ENCODE measurements at places on chromosomes 6 and 20. TPM values are rescaled to one million over a fixed set of nuclear protein-coding genes. Genes with fewer than 3 reads are reported as not detected.

BPI gene
- 1.3 TPM for total RNA-seq

BTN1A1 gene
- not detected for total RNA-seq

DPPA5 gene
- not detected for total RNA-seq

TENT5A gene
- 29.2 TPM for total RNA-seq

ADGRF4 gene
- not detected for total RNA-seq

NT5DC1 gene
- 136 TPM for total RNA-seq

AIG1 gene
- 31.6 TPM for total RNA-seq

NELFE gene
- total RNA-seq, result 45.1 TPM

TRIM15 gene
- total RNA-seq, result not detected

DNA sequence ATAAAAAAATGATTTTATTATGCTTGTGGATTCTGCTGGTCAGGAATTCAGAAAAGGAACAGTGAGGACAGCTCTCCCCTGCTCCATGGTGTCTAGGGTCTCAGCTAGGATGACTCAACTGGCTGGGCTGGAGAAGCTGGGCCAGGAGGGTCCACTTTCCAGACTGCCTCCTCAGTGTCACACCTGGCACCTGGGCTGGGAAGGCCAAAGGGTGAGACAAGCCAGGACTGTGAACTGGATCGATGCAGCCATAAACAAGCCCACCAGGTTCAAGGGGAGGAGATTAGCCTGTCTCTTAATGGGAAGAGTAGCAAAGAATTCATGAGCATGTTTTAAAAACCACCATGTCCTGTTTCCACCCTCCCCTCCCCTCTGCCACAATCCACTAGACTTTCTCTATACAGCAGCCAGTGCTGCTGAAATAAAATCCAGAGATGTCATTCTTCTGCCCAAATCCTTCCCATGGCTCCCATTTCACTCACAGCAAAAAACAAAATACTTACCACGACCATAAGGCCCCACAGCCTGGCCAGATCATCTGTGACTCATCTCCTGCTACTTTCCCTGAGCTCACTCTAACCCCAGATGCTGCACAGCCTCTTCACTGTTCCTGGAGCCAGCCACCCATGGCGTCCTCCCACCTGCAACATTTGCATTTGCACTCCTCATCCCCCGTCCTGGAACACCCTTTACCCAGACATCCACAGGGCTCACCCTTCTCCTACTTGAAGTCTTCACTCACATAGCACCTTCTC is 13.8 kb downstream of the SPTLC3 start:
- H3K27ac ChIP-seq, result no peak overlapping the region
- no peaks in the 10 kb centered on the region for H3K4me1 ChIP-seq
- no peaks in the 10 kb centered on the region for H3K36me3 ChIP-seq
- no peak overlapping the region for H3K4me3 ChIP-seq
- no peak for DNase-seq
- H3K27me3 ChIP-seq, result no peaks in the 10 kb centered on the region

DNA sequence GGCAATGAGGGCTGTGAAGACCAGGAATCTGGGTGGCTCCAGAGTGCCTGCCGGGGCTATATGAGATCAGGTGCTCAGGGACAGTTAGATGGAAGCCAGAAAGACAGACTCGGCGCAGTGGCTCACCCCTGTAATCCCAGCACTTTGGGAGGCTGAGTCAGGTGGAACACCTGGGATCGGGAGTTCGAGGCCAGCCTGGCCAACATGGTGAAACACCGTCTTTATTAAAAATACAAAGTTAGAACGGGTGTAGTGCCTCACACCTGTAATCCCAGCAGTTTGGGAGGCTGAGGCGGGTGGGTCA is 43.4 kb downstream of the BCAS4 start:
- no peak overlapping the region for H3K27ac ChIP-seq
- no peaks in the 10 kb centered on the region for H3K27me3 ChIP-seq
- no peak overlapping the region for H3K4me3 ChIP-seq

DNA sequence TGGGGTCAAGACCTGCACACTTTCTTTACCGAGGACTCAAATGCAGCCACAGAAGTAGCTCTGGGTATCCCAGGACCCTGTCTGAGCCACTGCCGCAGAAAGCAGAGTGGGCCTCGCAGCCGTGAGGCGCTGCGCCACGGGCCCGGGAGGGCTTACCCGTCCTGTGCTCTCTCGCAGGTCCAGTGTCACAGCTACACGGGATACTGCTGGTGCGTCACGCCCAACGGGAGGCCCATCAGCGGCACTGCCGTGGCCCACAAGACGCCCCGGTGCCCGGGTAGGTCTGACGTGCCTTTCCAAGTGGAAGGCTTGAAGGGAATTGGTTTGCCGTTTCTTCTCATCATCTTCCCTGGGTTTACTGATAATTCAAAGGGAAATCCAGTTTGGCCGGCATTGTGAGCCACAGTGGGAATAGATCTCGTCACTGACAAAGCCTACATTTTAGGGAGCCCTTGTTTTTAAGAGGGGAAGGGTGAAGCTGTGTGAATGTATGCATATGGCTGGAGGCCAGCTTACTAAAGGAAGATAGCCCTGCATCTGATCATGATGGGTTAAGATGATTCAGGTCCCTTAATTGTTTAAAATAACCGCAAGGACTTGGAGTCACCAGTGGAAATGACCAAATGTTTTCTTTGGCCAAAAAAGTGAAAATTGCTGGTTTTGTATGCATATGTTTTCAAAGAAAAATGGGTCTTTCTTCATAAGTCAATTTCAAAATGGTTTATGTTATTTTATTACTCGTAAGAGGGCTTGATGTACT is 86.6 kb downstream of the SMOC2 start:
- peaks cover 45% of the 10 kb centered on the region for H3K4me1 ChIP-seq
- H3K4me3 ChIP-seq, result no peak overlapping the region
- no peak for DNase-seq
- no peaks in the 10 kb centered on the region for H3K27me3 ChIP-seq
- H3K36me3 ChIP-seq, result no peaks in the 10 kb centered on the region
- H3K27ac ChIP-seq, result peak overlapping the region; percentile 51

DNA sequence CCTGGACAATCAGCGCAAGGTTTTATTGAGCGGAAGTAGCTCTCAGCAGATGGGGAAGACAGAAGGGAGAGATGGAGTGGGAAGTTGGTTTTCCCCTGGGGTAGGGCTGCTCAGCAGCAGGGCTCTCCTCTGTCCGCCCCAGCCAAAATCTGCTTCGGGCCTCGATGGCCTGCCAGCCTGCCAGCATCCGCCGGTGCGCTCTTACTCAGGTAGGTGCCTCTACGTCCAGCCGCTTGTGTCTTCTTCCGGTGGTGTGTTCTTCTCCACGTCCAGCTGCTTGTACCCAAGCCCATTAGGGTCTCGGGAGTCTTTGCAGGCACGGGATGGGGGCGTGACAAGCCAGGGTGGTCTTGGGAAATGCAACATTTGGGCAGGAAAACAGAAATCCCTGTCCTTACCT is 1340.0 kb upstream of the MAP3K7 start:
- H3K36me3 ChIP-seq, result no peaks in the 10 kb centered on the region
- H3K27ac ChIP-seq, result no peak overlapping the region
- DNase-seq, result no peak
- no peaks in the 10 kb centered on the region for H3K4me1 ChIP-seq
- H3K27me3 ChIP-seq, result no peaks in the 10 kb centered on the region

DNA sequence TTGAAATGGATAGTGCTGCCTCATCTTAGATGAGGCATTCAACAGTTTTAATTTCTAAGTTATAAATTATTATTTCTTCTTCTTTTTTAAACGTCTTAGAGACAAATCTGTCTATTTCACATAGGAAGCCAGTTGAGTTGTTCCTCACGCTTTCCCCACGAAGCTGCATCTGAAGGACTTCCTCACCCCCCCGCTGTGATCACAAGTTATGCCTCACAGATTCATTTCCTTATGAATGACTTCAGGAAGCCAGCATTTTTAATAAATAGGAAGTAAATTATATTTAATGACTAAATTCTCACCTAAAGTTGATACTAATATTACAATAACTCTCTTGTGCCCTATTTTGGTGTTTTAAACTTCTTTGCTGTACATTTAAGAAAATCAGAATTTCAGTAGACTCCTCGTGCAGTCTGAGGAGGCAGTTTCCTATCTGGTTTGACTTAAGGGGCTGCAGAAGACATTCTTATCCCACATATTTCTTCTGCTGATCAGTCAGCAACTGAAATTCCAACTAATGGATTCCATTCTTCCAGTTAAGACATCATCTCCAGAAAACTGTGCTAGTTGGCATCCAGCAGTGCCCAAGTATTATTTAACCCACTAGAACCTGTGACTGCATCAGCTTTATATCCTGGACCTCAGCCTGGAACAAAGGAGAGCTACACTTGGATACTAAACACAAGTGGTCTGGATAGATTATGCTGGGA is 182.7 kb upstream of the CCN2 start:
- H3K36me3 ChIP-seq, result no peaks in the 10 kb centered on the region
- H3K27me3 ChIP-seq, result no peaks in the 10 kb centered on the region
- DNase-seq, result peak; percentile 45

DNA sequence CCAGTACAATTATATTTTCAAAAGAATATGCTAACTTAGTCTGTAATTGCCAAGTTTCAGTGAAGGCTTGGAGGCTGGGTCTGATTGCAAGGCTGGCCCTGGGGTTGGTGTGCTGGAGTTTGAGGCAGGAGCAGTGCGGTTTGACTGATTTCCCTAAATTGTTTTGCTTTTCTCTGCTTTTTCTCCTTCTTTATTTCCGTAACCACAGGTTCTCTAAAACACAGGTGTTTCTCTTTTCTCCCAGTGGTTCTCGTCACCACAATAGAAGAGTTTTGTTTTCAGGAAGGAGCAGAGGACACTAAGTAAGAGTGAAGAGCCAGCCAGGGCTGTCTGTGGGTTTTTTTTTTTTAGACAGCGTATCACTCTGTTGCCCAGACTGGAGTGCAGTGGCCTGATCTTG is 8.2 kb upstream of the SNX9 start:
- no peak overlapping the region for H3K4me3 ChIP-seq
- H3K36me3 ChIP-seq, result no peaks in the 10 kb centered on the region
- peak overlapping the region; percentile 50 for H3K27ac ChIP-seq
- H3K27me3 ChIP-seq, result no peaks in the 10 kb centered on the region

- peaks cover 49% of the 10 kb centered on the region for H3K36me3 ChIP-seq
- no peak overlapping the region for H3K4me3 ChIP-seq
- DNase-seq, result peak; percentile 69
- no peaks in the 10 kb centered on the region for H3K27me3 ChIP-seq
These were observed 11.7 kb downstream of the SFT2D1 start for GRCh38 chr6:166330612-166331011.

GRCh38 chr6:85026021-85026420 is 261.6 kb upstream of the TBX18 start:
- DNase-seq, result no peak
- no peaks in the 10 kb centered on the region for H3K4me1 ChIP-seq
- H3K36me3 ChIP-seq, result no peaks in the 10 kb centered on the region
- no peak overlapping the region for H3K4me3 ChIP-seq
- H3K27ac ChIP-seq, result no peak overlapping the region

- H3K4me1 ChIP-seq, result peaks cover 57% of the 10 kb centered on the region
- H3K4me3 ChIP-seq, result peak overlapping the region; percentile 71
- H3K27ac ChIP-seq, result no peak overlapping the region
- no peaks in the 10 kb centered on the region for H3K36me3 ChIP-seq
These were observed 1.8 kb downstream of the ECHDC1 start for GRCh38 chr6:127341471-127342202.

- no peaks in the 10 kb centered on the region for H3K36me3 ChIP-seq
- no peaks in the 10 kb centered on the region for H3K4me1 ChIP-seq
- no peak for DNase-seq
- H3K4me3 ChIP-seq, result no peak overlapping the region
These were observed 148.1 kb downstream of the CEBPB start for GRCh38 chr20:50338479-50339391.

DNA sequence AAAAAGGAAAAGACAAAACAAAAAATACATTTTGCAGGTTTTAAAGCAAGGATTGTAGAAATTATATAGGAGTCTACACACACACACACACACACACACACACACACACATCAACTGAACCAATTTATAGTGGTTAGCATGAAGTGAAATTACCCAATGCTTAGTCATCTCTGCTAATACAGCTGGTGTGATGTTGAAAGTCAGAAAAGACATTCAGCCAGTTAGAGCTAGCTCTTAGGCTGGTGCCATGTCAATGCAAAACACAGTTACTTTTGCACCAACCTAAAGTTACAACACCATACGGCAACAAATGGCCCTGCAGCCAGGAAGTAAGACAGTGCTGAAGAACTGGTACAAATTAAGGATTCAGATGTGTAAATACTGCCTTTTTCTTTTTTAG is 15.2 kb downstream of the FAM210B start:
- H3K36me3 ChIP-seq, result peaks cover 9% of the 10 kb centered on the region
- no peak overlapping the region for H3K4me3 ChIP-seq
- H3K4me1 ChIP-seq, result no peaks in the 10 kb centered on the region
- DNase-seq, result no peak

DNA sequence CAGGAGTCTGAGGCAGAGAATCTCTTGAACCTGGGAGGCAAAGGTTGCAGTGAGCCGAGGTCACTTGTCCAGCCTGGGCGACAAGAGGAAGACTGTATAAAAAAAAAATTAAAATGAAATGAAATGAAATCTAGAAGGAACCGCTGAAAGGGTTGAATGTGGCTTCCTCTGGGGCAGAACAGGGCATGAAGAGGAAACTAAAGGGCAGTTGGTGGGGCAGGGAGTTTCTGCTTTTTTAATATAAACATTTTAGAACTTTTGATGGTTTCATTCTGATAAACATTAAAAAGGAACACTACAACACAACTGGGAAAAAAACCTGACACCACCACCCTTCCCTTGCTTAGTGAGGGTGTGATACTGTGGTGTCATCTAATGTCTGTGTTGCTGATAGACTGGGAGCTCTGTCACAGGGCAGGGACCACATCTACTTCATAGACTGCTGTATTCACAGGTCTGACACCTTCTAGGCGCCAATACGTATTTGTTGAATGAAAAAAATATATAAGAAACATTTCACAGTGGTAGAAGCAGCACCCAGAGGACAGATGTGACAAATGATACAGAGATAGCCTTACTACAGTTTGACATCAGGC is 128.9 kb downstream of the ADAT2 start:
- H3K27me3 ChIP-seq, result no peaks in the 10 kb centered on the region
- no peak overlapping the region for H3K4me3 ChIP-seq
- no peaks in the 10 kb centered on the region for H3K4me1 ChIP-seq
- H3K27ac ChIP-seq, result no peak overlapping the region
- DNase-seq, result no peak

DNA sequence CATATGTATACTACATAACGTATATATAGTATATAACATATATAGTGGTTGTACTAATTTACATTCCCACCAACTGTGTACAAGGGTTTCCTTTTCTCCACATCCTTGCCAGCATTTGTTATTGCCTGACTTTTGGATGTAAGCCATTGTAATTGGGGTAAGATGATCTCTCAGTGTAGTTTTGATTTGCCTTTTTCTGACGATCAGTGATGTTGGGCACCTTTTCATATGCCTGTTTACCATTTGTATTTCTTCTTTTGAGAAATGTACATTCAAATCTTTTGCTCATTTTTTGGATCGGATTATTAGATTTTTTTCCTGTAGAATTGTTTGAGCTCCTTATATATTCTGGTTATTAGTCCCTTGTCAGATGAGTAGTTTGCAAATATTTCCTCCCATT is 11.4 kb downstream of the SYNJ2 start:
- H3K36me3 ChIP-seq, result no peaks in the 10 kb centered on the region
- H3K4me3 ChIP-seq, result no peak overlapping the region
- H3K27me3 ChIP-seq, result no peaks in the 10 kb centered on the region
- H3K4me1 ChIP-seq, result peaks cover 35% of the 10 kb centered on the region

GRCh38 chr6:113125626-113126025 is 731.5 kb upstream of the MARCKS start:
- H3K36me3 ChIP-seq, result no peaks in the 10 kb centered on the region
- H3K27ac ChIP-seq, result no peak overlapping the region
- no peaks in the 10 kb centered on the region for H3K4me1 ChIP-seq
- H3K27me3 ChIP-seq, result no peaks in the 10 kb centered on the region

GRCh38 chr6:170108890-170109587 is 181.8 kb downstream of the DLL1 start:
- no peak overlapping the region for H3K27ac ChIP-seq
- DNase-seq, result no peak
- no peak overlapping the region for H3K4me3 ChIP-seq
- no peaks in the 10 kb centered on the region for H3K4me1 ChIP-seq
